Stimulated activated CD8-positive, alpha-beta memory T cell treated with anti-CD3 and anti-CD28 coated beads, Interleukin-7, amount 100 ng/mL, for 24 hours (primary cell): ENCODE measurements at places on chromosomes 2 and 18.

GRCh38 chr2:159375241-159375640 lies 88.7 kb upstream of the WDSUB1 start:
- DNase-seq: no peak

GRCh38 chr18:22542406-22542835 lies 124.7 kb upstream of the CTAGE1 start:
- no peak for DNase-seq

GRCh38 chr2:223104336-223105132 lies 52.5 kb downstream of the KCNE4 start:
- DNase-seq: no peak

DNA sequence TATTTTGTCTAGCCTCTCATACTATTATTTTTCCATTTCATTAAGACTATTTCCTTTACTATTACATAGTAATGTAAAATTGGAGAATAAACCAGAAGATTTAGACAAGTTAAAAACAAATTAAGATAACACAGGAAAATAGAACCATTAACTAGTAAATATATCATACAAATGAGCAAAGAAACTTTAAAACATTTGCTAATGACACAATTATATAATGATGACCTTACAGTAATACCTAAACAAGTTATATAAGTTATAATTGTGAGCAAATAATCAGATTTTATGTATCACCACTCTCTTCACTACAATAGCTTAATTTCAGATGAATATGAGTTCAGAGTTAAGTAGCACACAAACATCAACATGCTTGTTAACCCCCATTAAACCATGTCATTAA lies 72.6 kb upstream of the GRB14 start:
- no peak for DNase-seq

DNA sequence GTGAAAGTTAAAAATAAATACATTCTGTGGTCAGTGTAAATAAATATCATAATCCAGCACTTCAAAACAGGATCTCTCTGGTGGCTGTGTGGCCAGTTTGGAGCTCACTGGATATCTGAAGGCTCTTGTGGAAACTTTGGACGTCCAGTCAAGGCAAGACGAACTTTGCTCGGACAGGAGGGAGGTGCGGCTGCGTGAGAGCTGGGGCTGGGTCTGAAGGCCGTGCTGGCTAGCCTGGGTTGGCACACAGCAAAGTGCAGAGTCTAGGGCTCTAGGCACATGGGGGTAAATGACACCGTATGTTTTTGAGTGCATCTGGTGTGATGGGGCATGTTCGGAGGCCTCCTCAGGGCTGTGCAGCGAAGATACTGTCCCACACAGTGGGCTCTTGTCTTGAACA lies 78.9 kb upstream of the TXNDC2 start:
- no peak for DNase-seq

GRCh38 chr2:42103829-42104228 lies 56.0 kb downstream of the PKDCC start:
- no peak for DNase-seq

DNA sequence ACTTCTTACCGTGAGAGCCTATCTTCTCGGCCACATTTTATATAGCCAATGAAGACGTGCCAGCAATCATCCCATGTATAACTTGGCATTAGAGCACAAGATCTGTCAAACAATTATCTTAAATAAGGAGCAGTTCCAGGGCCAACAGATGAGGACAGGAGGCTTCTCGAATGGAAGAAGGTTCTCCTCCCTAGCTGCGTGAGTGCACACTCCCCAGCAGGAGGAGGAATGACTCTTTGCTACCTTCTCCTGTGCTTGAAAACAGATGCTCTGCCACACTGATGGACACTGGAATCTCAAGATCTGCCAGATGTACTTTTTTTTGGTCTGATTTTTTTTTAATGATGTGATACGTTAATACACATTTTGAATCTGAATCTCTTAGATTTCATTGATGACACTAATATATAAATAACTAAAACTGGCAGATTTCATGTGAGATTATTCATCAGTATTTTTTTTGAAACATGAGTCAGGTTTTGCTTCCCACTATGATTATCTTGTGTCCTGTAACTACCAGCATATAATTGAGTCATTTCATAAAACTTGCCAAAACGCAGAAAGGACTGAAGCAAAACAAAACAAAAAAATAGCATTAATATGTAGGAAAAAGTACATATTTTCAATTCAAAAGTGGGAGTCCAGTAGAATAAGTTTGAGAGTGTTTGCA lies 626 bp upstream of the VIT start:
- DNase-seq: no peak

GRCh38 chr2:128626760-128627511 lies 308.3 kb upstream of the HS6ST1 start:
- DNase-seq: no peak

- DNase-seq: no peak
Observed at GRCh38 chr2:174878537-174879147, 114.4 kb upstream of the CHRNA1 start.

DNA sequence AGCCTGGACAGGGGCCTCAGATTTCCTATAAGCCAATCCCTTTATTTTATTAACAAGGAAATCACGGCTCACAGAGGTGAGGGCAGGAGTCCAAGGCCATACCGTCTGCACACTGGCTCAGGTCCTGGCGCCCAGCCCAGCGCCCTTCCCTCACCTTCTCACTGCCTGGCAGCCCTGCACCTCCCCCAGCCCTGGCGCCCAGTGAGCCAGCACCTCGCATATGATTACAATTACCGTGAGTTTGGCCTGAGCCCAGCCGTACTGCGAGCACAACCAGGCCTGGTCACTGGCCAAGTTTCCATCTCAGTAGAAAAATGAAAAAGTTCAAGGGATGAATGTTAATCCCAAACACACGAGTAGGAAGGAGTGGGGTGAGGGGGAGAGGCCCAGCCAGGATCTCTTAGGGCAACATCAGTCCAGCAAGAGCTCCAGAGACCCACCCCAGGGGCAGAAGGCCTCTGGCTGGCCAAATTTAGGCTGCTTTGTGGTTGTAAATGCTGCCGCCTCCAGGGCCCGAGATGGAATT lies 68.4 kb downstream of the MCFD2 start:
- no peak for DNase-seq

- no peak for DNase-seq
Observed at GRCh38 chr2:167761465-167762136, 485.8 kb downstream of the STK39 start.

GRCh38 chr2:75548036-75548573 lies 12.6 kb downstream of the EVA1A start:
- DNase-seq: no peak

DNA sequence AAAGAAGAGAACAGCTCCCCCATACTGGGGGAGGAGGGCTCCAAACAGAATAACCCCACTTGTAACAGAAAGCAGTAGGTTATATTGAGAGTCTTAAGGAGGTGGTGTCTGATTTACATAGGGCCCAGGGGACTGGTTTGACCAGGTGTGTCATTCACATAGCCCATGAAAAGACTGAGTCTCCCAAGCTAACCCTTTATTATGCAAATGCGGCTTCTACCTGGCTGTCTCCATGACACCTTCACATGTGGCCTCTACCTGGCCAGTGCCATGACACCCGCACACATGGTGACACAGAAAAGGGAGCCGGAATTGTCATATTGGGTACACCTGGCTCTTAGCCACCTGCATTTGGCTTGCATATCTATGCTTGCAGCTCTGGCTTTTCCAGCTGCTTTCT lies 1057.2 kb upstream of the PIK3C3 start:
- no peak for DNase-seq

DNA sequence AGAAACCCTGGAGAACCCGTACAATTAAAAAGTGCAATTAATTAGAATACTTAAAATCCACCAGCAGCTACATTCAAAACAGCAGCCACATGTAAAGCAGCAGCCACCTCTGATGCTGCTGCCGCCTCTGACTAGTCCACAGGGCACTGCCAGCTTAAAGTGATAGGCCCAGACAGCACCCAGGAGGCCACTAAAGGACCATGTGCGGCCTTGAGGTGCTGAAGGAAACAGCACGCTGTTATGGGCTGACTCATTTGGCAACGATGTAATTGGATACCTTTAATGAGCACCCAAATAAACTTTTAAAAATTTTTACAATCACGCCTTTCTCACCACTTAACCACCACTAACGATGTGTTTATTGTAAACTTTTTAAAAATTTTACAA lies 209.3 kb upstream of the NCKAP5 start:
- DNase-seq: no peak

DNA sequence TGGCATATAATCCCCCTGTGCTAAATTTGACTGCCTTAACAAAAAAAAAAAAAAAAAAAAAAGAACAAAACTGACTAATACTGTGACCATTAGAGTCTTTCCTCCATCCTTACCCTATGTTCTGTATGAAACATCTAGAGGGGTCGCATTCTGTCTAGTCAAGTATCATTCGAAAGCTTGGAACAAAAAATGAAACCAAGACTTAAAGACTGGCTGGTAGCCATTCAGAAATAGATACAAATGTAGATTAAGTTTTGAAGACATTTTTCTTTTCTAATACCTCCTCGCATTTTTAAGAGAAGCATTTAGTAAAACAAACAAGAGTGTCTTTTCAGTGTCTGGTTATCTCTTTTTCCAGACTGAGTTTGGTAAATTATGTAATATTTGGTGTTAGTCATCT lies 66.7 kb downstream of the SPATS2L start:
- DNase-seq: no peak

GRCh38 chr2:37205689-37206341 lies 9.5 kb downstream of the CEBPZOS start:
- DNase-seq: no peak

- DNase-seq: no peak
Observed at GRCh38 chr2:129253461-129253812, 726.0 kb upstream of the RAB6C start.

DNA sequence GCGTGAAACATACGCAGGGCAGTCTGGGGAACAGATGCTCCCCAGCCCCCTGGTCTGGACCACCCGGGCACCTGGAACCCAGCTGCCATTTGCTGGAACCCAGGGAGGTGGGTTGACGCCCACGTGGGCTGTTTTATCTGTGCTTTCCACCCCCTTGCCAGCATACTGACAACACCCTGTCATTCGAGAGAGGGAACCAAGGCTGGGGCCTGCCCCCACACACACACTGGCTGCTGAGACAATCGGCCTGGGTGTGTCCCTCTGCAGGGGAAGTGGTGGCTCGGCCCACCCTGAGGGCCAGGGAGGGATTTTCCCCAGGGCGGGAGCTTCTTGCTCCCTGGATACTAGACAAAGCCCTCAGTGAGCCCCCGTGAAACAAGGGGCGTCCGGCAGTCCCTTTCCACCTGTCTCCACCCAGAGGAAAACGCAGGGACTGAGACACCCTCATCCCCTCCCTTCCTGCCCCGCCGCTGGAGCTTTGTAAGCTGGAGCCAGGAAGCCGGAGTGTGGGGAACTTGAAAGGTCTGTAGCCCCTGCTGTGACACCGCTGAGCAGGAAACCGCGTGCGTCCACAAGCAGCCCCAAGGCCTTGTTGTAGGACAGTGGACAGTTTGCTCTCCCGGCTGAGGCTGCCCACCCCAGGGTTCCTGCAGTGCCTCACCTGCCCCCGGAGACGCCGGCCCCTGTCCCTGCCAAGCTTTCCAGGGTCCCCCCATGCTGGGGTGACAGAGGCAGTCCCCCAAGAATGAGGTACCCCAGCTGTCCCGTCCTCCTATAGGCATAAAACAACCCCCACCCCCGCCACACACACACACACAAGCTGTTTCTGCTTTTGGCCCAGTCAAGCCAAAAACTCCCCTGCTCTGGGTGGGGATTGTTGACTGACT lies 14.1 kb upstream of the KLF11 start:
- DNase-seq: no peak

DNA sequence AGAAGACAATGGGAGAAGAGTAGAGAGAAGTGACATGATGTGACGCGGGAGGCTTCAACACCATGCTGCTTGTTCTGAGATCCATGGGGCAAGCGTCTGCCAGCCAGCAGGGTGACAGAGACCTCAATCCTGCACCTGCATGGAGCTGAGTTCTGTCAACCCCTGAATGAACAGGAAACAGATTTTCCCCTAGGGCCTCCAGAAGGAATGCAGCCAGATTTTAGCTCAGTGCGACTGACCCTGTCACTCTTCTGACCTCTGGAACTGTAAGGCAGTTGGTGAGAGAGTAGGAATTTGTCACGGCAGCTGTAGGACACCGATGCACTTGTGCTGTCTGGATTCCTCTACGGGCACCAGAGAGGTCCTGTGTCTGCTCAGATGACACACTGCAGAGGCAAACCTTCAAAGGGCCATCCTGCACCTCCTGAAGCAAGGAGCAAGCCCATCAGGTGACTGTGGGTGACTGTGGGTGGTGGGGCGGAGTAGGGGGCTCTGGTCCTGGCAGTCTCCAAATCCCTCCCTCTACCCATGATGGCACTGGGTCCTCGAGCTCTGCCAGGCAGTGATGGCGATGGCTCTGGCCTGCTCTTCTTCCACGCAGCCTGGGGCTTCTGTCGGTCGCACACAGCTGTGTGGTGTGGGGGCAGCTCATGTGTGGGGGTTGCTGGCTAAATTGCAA lies 194.3 kb upstream of the TWIST2 start:
- no peak for DNase-seq

DNA sequence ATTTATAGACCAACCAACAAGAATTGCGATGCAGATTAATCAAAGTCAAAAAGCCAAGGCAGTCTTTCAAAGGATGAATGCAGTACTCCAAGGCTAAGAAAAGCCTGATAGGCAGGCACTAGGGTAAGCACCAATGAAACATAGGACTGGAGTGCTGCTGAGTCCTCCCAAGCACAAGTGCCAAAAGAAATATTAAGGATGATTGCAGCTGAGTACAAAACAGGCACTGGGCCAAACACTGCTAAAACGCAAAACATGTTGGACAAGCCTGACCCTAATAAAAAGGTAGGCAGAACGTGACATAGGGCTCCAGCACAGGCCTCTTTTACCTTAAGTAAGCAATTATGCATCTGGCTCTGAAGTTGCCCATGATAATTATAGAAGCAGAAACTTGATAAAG lies 160.1 kb upstream of the LRP1B start:
- DNase-seq: no peak

DNA sequence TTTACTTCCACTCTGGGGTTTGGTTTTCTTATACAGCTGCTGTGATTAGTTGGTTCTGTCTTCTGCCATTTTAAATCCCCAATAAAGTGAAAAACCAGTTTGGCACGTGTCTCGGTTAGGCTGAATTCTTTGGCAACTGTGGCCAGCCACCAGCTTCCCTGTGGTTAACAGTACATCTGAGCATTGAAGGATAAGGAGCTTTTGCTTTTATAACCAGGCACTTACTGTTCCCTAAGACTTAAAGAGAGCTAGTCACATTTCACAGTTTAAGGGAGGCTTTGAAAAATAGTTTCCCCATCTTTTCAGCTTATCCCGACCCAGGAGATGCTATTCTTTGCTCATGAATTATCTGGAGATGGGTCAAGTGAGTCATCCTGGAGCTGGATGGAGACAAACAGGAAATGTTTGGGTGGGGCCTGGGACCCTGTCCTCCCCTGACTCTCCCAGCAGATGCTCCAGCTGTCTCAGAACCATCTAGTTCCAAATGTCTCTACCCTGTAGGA lies 57.3 kb upstream of the EML6 start:
- no peak for DNase-seq

- DNase-seq: no peak
Observed at GRCh38 chr2:191636235-191636543, 41.7 kb upstream of the NABP1 start.

GRCh38 chr18:12606592-12607315 lies 51.2 kb downstream of the SPIRE1 start:
- DNase-seq: no peak

GRCh38 chr2:25297738-25298137 lies 44.0 kb downstream of the DNMT3A start:
- DNase-seq: no peak
